ENCODE measurements at places on chromosomes 7 and 10. TPM values are rescaled to one million over a fixed set of nuclear protein-coding genes. Genes with fewer than 3 reads are reported as not detected.
A peak's percentile ranks its signal among the peaks of the same experiment; 100 is the strongest.

ANXA8 gene
- 0.21 TPM for polyA plus RNA-seq

CDC14C gene
- polyA plus RNA-seq: 0.06 TPM

DOCK4 gene
- polyA plus RNA-seq: 22.7 TPM

VENTX gene
- polyA plus RNA-seq: 0.14 TPM

OR2A1 gene
- 0.44 TPM for polyA plus RNA-seq

MPP7 gene
- polyA plus RNA-seq: 7.5 TPM

CPA2 gene
- polyA plus RNA-seq: 0.34 TPM

ABCB1 gene
- polyA plus RNA-seq: 24.4 TPM

ERCC6 gene
- polyA plus RNA-seq: 17.9 TPM

CALHM1 gene
- polyA plus RNA-seq: 0.08 TPM

DNA sequence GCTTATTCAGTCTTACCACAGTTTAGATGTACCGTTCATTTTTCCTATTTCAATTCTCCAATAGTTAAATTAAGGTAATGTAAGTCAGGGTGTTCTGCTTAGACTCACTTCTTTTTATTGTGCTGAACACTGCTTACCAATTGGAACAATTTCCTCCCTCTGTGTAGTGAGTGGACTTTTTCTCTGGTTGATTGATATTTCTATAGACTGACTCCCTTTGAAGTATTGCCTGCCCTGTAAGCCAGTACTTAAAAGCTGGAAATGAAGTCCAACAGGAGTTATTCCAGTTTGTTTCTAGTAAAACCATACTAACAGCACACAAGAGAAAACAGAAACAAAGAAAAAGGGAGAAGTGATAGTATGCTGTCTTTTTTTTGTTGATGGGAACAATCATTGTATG, 1674.9 kb downstream of the REEP3 start:
- no peak for DNase-seq

DNA sequence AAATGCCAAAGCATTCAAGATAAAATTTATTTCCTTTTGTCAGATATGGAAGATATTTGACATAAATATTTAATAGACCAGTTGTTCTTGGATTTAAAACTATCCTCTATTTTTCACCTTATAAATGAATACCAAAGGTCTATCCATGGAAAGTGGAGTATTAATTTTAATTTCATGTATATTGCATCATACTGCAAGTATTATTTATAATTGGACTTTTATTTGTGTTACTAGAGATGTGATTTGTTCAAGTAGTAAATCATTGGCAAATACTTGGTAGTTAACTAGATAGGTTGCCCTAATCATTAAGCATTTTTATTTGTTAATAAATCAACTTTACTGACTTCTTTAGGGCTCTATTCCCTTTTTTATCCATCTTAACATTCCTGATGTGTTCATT, 98.1 kb downstream of the CDC14C start:
- no peak for DNase-seq

GRCh38 chr7:26293569-26294308, 2.1 kb downstream of the SNX10 start:
- DNase-seq: no peak

DNA sequence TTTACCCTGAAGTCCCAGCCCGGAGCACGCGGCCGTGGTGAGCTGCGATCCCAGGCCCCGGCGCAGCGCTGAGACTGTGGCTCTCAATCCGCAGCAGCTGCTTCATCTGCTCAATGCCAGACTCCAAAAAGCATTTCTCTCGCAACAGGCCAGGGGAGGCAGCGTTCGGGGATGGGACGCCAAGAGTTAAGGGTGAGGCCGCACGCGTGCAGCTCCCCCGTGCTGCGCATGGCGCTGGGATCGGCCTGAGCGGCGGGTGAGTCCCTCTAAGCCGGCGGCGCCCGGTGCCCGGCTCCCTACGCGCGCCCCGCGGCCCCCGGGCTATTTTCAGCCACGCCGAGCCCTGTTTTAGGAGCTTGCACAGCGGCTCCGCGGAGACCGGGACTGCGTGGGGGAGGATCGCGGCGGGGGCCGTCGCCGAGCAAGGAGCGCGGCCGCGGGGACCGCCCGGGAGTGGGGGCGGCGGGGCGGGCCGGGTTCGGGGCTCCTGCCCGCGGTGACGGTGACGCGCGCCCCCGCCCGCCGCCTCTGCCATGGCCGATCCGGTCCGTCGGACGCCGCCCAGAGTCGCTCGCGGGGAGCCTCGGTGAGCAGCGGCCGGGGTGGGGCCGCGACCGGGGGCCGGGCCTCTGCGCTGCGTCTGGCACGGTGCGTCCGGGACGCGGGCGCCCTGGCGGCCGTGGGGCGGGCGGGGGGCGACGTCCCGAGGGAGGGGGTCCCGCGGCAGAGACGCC, 29.4 kb upstream of the JAKMIP3 start:
- peak; percentile 25 for DNase-seq

DNA sequence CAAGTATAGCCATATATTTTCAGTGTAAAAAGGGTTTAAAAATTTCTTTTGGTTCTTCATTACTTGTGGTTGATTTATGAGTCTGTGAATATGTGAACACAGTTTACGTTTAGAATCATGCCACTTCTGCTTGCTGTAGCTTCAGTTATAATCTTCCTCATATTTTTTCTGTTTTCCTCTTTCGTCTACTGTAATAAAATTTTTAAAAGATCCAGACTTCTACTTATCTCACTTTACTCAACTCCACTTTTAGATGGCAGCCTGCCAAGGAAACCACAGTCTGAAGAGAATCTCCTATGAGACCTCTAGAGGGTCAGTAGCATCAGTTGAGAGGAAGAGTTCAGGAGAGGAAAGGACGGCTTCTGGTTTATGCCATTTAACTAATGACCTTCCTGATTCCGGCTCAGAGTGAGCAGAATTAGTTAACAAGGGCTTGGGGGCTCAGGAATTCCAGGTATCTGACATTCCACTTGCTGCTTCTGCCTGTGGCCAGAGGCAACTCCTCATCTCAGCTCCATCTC, 21.4 kb downstream of the CREB5 start:
- DNase-seq: no peak

GRCh38 chr10:92490387-92490786, 83.5 kb downstream of the IDE start:
- DNase-seq: no peak

GRCh38 chr10:129626796-129627435, 159.9 kb downstream of the MGMT start:
- no peak for DNase-seq

DNA sequence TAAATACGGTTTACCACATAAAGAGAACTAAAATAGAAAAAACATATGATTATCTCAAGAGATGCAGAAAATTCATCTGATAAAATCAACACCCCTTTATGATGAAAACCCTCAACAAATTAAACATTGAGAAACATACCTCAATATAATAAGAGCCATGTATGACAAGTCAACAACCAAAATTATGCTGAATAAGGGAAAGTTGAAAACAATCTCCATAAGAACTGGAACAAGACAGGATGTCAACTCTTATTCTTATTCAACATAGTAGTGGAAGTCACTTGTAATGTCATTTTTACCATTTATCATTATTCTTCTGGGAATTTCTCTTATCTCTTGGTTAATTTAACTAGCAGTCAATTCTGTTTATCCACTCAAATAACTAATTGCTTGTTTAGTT, 79.0 kb downstream of the PCDH15 start:
- no peak for DNase-seq

DNA sequence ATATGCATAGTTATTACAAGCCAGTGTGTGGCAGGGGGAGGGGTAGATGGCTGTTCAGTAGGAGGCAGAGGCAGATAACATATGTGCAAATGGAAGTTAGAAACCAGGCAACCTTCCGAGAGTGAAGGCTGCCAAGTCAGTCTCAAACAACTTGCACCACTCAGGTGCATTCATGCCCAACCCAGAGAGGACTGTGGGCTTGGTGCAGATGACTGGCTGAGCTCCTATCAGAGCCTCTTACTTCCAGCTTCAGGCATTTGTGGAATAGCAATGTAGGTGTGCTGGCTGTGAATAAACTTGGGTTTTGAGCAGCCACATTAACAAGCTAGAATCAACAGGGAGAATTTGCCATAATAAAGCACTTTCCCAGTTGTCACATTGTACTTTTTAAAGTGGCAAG, 789.8 kb downstream of the PHTF2 start:
- DNase-seq: no peak

DNA sequence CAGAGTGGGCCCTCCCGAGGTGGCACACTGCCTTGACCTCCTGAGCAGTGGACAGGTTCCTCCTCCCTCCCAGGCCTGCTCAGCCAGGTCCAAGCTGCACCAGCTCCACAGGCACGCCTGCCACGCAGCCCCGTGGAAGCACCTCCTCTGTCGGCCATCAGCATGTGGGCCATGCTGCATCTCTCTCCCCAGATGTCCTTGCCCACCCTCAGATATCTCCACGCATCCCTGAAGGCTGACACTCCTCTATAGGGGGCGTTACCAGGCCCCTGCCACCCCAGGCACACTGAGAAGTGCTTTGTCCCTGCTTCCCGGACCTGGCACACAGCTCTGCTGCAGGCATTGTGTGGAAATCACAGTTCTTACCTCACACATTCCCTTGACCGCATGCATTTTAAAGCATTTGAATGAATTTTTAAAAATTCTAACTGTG, 598.5 kb downstream of the SDK1 start:
- no peak for DNase-seq

- DNase-seq: no peak
Observed at GRCh38 chr10:71323407-71323806, 4.3 kb downstream of the SLC29A3 start.

- DNase-seq: no peak
Observed at GRCh38 chr10:58963723-58964124, 212.7 kb upstream of the PHYHIPL start.

- no peak for DNase-seq
Observed at GRCh38 chr10:35412003-35412723, 75.9 kb downstream of the CCNY start.

Measured in right renal cortex interstitium (tissue), 3 donors.